ENCODE measurements at places on chromosomes 5 and 9.

DNA sequence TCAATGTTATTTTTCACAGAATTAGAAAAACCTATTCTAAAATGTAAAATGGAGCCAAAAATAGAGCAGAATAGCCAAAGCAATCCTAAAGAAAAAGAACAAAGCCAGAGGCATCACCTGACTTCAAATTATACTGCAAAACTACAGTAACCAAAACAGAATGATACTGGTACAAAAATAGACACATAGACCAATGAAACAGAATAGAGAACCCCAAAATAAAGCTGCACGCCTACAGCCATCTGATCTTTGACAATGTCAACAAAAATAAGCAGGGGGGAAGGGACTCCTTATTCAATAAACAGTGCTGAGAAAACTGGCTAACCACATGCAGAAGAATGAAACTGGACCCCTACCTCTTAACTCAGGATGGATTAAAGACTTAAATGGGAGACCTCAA is 65.8 kb upstream of the PDE4D start:
- no peak for DNase-seq

- DNase-seq = no peak
Observed at GRCh38 chr9:136558373-136558772, 12.5 kb upstream of the NOTCH1 start.

- DNase-seq = no peak
Observed at GRCh38 chr5:131186561-131187256, 16.0 kb downstream of the LYRM7 start.

GRCh38 chr5:2257326-2258244 is 374.9 kb upstream of the IRX4 start:
- no peak for DNase-seq

GRCh38 chr9:80797101-80797829 is 892.1 kb downstream of the TLE1 start:
- DNase-seq = no peak

- no peak for DNase-seq
Observed at GRCh38 chr9:16032799-16033198, 480.0 kb downstream of the CCDC171 start.

All from NCI-H1048 (cell line).